ENCODE measurements at places on chromosomes 11 and 22.

GRCh38 chr11:9947231-9947864 lies 283.5 kb downstream of the SWAP70 start:
- DNase-seq = no peak

GRCh38 chr11:124518989-124519451 lies 24.4 kb downstream of the OR8B12 start:
- peak; percentile 43 for DNase-seq

- no peak for DNase-seq
These were observed 16.3 kb upstream of the TMEM191C start for GRCh38 chr22:21450858-21451353.

DNA sequence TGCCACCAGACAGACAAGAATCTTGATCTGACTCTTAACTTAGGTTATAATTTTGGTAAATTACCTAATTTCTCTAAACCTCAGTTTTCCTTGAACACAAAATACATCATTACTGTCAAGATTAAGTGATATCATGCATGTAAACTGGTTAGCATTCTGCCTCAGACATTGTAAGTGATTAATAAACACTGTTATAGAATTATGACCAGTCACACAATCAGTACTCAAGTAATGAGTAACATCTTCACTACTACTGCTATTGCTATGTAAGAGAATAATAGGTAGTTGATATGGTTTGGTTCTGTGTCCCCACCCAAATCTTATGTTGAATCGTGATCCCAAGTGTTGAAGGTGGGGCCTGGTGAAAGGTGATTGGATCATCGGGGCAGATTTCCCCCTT lies 218.9 kb downstream of the SBF2 start:
- DNase-seq = no peak

DNA sequence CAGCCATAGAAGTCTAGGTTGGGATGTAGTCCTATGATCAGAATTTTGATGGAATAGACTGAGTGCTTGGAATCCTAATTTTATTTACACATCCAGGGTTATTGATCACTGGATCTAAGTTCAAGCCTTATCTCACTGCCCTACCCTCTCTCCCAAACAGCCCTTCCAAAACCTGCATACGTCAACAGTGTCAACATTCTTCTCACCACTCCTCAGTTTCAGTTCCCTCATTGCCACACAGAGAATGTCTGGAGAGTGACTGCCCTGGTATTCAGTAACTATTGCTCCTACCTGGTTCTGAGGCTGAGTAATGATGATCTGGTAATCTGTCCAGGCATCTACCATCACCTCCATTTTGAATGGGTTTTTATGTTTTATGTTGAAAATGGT lies 60.0 kb downstream of the GLYATL1 start:
- DNase-seq = no peak
